ENCODE measurements at places on chromosomes 16 and 17.

DNA sequence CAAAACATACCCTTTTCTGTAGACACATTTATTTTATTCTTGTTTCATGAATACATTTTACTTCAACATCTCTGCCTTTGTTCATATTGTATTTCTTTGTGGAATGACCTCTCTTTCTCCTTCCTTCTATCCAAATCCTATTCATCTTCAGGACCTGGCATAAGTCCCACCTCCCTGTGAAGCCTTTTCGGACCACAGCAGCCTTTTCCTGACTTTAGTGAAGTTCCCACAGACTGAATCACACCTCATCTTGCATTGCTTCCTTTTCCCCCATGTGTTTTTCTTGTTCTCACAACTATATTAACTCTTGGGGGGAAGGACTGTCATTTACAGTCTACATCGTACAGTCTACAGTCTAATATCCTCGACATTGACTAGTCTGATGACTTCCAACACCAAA, 58.2 kb downstream of the MFSD11 start:
- DNase-seq, result no peak

- no peak for DNase-seq
Observed at GRCh38 chr17:50198026-50198669, 3.3 kb downstream of the COL1A1 start.

DNA sequence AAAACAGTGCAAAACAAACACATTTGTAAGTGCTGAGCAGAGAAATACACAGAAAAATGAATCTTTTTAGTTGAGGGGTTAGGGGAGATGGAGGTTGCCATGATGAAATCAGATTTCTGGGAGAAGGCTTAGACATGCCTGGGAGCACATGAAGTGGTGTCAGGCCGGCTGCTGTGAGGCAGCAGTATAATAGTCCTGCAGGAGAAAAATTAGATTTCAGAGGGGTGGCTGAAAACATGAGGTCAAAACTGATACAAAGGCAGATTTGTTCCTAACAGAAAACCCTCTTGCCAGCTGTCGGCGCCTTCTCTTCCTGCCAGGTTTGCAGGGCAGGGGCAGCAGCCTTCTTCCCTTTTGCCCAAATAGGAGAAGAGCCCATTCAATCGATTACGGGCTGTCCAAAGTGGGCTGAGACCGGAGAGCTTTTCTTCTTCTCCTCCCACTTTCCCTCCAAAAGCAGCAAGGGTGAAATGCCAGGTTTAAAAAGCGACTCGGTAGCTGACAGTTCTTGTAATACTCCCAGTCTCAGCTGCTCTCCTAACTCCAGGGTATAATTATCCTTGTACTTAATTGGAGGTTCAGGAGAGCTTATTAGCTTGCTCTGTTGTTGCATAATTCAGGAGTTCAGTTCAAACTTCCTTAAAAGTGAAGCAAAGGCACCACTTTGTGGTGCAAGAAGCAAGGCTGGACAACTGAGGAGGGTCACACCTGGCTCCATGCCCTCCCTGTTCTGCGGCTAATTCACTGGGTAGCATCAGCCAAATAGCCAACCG, 80.0 kb downstream of the PCTP start:
- DNase-seq, result no peak

- DNase-seq, result peak; percentile 80
Observed at GRCh38 chr16:64751906-64752305, 370.0 kb downstream of the CDH11 start.

DNA sequence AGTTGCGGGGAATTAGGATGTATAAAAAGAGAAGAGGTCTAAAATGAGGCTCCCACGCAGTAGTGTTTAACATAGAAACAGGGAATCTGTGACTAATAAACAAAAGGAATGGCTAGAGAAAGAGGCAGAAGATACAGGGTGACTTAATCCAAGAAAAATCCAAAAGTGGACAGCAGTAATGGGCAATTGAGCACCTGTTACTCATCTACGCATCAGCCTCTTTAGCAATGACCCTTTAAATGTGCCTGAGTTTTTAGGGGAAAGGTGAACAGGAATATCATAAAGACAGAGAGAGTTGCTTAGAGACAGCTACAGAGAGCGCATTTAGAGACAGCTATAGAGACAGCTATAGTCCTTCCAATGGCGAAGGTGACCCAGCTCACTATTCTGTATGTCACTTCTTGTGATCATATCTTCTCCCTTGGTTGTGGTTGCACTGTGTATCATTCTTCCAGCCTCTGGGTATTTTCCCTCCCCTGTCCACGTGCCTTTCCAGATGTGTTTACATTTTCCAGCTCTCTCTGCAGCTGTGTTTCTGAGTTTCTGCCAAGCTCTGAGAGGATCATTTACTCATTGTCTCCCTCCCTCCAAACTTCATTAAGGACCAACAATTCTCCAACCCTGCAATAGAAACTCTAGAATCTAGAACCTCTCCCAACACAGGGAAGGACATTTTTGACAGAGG, 61.5 kb downstream of the MYOCD start:
- peak; percentile 20 for DNase-seq

GRCh38 chr16:23955088-23955487, 119.3 kb downstream of the PRKCB start:
- DNase-seq, result no peak

GRCh38 chr17:82704886-82705285, 6.4 kb upstream of the RAB40B start:
- no peak for DNase-seq

DNA sequence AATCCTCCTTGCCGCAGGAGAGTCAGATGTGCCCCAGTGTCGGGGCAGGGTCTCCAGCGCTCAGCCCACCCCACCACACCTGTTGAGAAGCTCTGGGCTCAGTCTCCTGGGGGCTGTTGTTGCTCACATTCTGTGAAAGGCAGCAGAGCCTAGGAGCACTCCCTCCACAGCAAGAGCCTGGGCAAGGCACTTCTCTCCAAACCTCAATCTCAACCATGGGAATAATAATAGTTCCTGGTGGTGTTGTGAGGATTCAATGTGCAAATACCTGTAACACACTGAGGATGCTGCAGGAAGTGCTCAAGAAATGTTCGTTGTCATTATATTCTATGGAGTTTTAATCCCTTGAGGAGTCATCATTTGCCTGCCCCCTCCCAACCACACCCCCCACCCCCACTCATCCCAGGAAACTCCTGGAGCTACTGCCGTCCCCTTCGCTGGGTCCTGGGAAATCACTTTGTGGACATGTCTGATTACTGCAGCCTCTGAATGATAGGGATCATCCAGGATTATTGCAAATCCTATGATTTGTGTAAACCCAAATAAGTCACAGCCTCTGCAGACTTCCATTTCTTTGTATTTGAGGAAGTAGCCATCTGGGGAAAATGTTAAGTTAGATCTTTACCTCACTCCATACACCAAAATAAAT, 61.5 kb downstream of the CCT6B start:
- DNase-seq, result no peak

GRCh38 chr17:4327606-4328005, 38.9 kb downstream of the UBE2G1 start:
- DNase-seq, result peak; percentile 76

DNA sequence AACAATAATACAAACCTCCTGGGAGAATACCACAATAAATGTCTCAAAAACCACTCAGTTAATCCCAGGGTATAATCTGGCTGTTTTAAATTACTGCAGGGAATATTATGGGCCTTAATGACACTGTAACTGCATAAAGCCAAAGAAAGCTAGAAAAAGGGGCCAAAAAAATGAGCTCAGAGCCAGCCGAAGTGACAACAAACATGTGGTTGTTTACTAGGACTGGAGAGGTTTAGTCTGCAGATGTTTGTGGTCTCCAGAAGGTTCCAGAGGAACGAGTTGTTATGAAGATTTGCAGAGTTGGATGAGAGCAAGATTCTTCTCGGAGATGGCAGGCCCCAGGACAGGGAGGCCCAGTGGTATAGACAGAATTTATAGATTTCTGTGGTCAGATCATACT, 97.1 kb upstream of the AKTIP start:
- peak; percentile 51 for DNase-seq

- no peak for DNase-seq
Observed at GRCh38 chr17:57038486-57038885, 46.6 kb upstream of the AKAP1 start.

DNA sequence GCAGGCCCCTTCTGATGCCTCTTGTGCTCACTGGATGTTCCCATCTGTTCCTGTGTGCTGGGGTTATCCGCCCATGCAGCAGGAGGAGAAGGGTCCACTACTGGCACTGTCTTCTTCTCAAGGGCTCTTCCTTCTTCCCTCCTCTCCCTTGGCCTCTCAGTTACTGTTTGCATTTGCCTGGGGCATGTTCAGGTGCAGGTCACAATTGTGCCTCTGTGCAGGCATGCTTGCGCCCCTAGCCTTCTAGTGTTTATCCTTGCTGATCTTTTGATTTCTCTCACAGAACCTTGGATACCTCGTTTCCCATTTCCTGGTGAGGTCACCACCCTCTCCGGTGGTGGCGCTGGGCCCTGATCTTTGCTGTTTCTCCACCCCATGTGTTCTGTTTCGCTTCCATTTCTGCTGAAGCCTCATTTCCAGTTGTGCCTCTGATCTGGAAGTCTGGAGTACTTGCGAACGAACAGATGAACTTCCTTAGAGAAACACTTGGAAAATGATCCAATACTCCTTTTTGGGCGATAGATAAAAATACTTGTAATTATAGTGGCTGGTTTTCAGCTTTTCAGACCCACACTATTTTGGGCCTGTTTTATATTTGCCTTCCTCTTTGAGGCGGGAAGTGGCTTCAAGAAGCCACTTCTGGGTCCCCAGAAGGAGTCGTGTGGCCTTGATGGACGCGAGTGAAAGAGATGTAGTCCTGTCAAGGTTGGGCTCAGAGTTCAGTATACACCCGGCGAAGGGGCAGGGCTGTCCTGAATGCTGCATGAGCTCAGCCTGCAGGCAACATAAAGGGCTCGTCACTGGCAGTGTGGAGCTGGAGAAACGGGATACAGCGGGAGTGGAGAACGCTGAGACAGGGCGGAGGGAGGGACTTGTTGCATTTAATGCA, 312.9 kb downstream of the SNX29 start:
- DNase-seq, result no peak

GRCh38 chr17:75878174-75878998, at the start of gene TRIM47:
Gene TRIM47 (minus strand): TSS chr17:75878581. CDS start chr17:75878548, 33 bp downstream.
- DNase-seq, result peak; percentile 60

DNA sequence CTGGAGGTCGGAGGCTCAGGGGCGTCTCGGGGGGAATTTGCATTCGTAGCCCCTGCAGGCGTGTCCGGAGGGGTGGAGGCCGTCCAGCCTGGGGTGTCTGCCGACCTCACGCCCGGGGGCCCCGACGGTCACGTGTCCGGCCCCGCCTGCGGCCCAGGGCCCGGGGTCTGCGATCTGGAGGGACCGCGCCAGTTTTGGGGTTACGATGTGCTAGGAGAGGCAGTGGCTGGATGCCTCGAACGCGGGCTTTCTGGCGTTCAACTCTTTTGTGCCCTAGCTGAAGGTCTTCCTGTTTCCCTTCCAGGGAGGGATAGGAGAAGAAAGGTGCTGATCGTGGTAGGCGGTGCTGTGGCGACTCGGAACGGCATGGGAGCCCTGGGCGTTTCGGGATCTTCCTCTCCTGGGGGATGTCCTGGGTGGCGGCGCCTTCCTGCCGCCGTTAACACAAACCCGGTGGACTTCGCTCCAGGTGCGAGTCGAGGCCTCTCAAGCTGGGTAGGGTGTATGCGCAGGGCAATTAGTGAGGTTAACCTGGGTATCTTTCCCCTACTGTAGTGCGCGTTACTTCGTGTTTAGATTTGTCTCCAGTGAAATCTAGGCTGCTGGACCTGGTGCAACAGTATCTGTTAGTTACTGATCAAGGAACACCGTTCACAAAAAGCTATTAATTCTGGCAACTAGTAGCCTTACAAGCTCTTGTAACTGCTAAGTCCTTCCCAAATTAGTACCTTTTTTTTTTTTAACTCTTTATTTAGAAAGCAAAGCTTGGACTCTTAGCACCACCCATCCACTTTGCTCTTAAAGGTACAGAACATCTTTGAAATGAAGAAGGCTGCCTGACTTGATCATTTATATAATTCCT, 1.3 kb downstream of the AKAP1 start:
- peak; percentile 22 for DNase-seq

All from AG08395 (cell line).